ENCODE measurements at places on chromosomes 1 and 21.

- DNase-seq = no peak
Measured at GRCh38 chr1:173603056-173603591, at the start of gene SLC9C2. Gene SLC9C2 (minus strand): TSS chr1:173603072. CDS start chr1:173601776, 1,296 bp downstream.

GRCh38 chr1:104121271-104121670 is 371.6 kb downstream of the AMY1C start:
- DNase-seq = no peak

GRCh38 chr21:26788790-26789189 is 56.4 kb downstream of the ADAMTS1 start:
- DNase-seq = no peak

GRCh38 chr1:225523263-225523950 is 95.6 kb upstream of the LBR start:
- no peak for DNase-seq

- DNase-seq = no peak
Measured at GRCh38 chr1:168223681-168224540, 1.9 kb upstream of the SFT2D2 start.

DNA sequence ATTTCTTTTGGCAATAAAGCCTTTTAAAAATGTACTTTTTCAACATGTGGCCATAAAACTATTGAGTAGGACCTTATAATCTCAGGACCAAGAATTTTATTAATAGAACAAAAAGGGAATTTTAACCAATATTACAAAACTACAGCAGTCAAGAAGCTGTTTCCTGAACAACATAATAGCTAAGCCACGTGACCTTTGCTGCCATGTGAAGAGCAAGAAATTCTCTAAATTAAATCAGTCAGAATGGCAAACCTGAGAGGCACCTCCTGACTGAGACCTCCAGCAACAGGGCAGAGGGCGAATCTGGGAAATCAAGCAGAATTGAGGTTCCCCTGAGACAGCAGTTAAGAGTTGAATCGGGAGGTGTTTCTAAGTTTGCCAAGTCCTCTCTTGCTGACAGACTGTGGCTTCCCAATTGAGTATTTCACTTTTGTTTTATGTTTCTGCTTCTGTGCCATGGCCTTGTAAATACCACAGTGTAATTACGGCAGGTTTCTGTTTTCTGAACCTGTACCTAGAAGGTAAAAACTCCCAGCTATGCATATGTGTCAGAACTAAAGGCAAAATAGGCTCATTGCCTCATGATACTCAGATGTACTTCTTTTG is 358.4 kb downstream of the NTNG1 start:
- DNase-seq = no peak

GRCh38 chr1:89900791-89901708 is 80.2 kb downstream of the LRRC8D start:
- no peak for DNase-seq

DNA sequence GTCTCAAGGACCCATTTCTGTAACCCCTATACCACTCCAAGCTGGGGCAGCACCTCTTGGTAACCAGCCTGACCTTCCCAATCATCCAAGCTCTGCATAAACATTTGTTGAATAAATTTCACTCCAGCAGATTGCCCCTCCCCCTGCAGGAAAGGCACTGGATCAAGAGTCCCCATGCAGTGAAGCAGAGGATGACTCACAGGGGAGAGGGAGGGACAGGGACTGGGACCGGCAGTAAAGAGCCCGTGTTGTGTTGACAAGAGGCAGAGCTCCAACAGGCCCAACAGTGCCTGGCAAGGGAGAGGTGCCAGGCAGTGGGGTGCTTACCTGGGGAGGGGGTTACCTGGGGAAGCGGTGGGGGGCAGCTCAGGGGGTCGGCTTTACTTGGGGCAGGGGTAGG is 32.3 kb downstream of the SLC9A1 start:
- no peak for DNase-seq

DNA sequence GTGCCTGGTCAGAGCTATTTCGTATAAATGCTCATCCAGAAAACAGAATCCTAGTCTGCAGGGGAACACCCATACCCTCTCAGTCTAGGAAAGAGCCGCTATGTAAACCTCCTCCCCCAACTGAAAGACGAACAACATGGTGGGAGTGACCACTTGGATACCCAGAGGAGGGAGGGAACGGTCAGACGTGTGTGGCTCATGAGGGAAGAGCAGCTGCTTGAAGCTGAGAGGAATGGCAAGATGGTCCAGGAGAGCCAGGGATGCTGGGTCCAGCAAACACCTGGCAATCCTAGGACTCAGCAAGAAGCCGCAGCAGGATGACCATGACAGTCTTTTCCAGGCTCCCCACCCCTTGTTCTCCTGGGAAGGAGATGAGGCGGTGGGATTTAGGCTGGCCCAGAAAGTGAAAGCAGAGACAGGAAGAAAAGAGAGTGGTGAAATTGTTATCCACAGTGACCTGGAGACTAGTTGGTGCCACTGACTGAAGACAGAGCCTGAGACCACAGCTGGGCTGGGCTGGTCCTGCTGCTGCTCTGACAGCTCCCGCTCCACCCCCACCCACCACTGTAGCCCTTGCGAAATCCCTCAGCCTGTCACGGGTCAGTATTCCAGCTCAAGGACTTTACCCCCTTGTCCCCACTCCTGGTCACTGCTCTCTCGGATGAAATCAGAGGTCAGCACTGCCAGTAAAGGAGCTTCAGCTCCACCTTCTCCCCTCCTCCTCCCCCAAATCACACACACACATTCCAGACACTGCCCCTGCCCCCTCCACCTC is 3.6 kb downstream of the CERS2 start:
- no peak for DNase-seq

GRCh38 chr1:31397360-31398095 is 15.5 kb upstream of the SERINC2 start:
- DNase-seq = no peak

GRCh38 chr1:193656841-193657240 is 470.4 kb upstream of the B3GALT2 start:
- DNase-seq = no peak

DNA sequence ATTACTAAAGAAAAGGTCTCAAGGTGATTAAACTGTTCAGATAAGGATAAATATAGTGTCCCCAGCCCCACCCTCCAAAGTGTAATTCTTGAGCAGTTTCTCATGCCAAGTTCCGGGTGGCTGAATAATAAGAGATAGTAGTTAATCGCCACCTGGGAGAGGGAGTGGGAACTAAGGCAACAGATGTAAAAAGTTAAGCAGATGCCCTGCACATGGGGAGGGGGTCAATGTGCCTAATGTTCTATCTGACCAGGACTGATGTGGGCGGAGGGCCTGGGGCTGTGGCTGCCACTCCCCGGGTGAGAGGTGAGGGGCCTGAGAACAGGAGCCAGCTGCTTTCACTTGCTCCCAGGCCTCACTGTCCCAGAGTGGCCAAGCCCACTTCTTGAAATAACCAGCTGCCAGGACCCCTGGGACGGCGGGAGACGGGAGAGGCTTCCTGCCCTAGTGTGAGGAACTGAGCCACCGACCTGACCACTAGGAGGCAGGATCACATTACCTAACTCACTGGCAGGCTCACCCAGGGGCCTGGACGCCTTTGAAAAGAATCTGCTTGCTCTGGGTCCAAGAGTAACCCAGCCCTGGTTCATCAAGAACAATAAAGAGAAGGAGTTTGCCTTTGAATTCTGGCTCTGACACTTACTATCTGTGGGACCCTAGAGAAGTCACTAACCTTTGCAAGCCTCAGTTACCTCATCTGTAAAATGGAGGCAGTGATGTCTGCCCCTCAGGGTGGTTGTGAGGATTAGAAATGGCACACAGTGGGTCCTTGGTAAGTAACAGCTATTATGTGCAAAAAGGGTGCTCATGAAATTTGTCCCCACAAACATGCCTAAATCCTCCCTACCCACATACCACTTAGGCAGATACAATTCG is 179.2 kb downstream of the ATG4C start:
- DNase-seq = peak; percentile 18

- DNase-seq = no peak
Measured at GRCh38 chr21:34705011-34705410, 36.2 kb downstream of the CLIC6 start.

GRCh38 chr1:228765168-228765946 is 30.1 kb downstream of the RHOU start:
- no peak for DNase-seq

DNA sequence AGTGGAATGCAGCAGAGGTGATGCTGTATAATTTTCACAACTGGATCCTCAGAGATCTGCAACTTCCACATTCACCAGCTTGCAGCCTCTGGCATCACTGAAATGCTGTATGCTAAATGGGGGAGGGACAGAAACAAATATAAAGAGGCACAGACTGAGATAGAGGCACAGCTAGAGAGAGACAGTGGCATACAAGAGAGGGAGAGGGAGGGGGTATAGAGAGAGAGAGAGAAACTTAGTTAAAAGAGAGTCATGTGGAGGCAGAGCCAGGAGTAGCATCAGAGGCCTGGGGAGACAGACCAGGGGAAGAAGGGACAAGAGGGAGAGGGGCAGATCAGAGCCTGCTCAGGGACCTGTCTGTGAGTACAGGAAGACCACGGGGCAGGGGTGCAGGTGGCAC is 84.5 kb upstream of the GRIK3 start:
- no peak for DNase-seq

- DNase-seq = no peak
Measured at GRCh38 chr1:117173691-117174090, 37.0 kb downstream of the VTCN1 start.

DNA sequence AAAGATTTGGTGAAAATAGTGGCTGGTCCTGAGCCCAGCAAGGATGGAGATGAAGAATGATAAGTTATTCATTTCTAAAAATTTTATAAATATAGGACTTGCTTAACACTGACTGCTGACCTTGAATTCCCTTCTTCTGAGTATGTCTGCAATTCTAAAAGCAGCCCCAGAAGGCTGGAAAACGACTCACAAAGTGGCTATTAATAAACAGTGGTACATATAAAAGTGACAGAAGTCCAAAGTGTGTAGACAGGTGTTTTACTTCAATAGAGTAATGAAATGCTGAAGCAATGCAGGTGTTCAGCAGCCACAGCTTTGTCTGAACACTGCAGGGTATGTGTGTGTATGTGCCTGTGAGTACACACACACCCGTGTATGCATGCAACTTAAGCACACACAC is 219.0 kb upstream of the NRIP1 start:
- DNase-seq = no peak

GRCh38 chr1:67978890-67979516 is 71.4 kb downstream of the DIRAS3 start:
- no peak for DNase-seq

- DNase-seq = peak; percentile 45
Measured at GRCh38 chr1:218259800-218260199, 25.3 kb upstream of the RRP15 start.

GRCh38 chr1:145711213-145711651 is 4.1 kb upstream of the PDZK1 start:
- DNase-seq = no peak

DNA sequence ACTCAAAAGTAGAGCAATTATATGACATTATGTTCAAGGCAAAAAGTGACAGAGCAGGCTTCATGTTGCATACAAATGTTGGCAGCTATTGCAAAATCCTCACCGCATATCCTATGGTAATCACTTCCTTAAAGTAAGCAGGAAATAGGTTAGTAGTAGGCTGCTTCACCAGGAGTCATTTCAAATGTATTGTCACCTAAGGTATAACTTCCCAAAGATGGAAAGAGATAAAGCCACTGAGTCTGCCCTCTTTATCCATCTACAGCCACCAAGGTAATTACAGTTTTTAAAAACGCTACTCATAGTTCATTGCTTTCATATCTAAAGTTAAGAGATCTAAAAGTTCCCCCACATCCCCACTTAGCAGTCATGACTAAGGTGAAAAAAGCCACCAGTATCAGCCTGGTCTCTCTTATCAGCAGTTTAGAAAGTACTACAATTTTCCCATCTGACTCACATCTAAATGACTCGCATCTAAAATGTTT is 31.6 kb upstream of the UBE2U start:
- DNase-seq = no peak

- no peak for DNase-seq
Measured at GRCh38 chr1:110502402-110503151, 16.4 kb downstream of the KCNA10 start.

GRCh38 chr1:103145449-103145848 is 37.1 kb upstream of the COL11A1 start:
- DNase-seq = no peak

- DNase-seq = no peak
Measured at GRCh38 chr1:156639601-156640101, 2.3 kb upstream of the BCAN start.

GRCh38 chr1:117250061-117250606 is 39.4 kb upstream of the VTCN1 start:
- DNase-seq = no peak

- DNase-seq = no peak
Measured at GRCh38 chr1:15212216-15212953, 34.6 kb upstream of the FHAD1 start.

GRCh38 chr1:159170639-159171038 is 776 bp upstream of the CADM3 start:
- DNase-seq = no peak

- DNase-seq = no peak
Measured at GRCh38 chr1:92483610-92484471, 2.9 kb downstream of the GFI1 start.

- peak; percentile 96 for DNase-seq
Measured at GRCh38 chr1:35882945-35883634, at the start of gene AGO1. Gene AGO1 (plus strand): TSS chr1:35883209. CDS start chr1:35883422, 213 bp downstream.

DNA sequence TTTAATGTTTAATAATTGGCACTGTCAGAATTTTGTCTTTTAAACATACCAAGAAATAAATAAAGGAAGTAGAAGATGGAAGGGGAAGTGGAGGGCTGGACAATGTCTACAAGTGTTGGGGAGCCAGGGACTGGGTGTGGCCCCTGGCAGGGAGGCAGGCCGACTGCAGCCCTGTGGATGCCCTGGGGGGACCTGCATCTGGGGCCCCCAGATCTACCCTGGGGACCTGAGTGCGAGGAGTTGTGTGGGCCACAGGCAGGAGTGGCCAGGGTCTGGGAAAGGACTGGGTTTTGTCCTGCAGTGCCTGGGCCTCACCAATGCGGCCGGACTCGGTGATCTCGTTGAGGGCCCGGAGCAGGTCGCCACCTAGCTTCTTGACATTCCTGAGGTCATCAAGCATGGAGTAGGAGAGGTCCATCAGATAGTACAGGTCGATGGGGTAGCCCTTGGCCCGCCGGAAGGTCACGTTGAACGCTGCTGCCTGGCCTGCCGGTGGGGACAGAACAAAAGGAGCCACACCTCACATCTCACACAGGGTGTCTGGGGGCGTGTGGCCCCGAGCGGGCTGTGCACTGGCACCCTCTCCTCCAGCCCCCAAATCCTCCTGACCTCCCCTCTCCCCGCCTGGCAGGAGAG is 17.5 kb downstream of the ITGB2 start:
- DNase-seq = no peak

DNA sequence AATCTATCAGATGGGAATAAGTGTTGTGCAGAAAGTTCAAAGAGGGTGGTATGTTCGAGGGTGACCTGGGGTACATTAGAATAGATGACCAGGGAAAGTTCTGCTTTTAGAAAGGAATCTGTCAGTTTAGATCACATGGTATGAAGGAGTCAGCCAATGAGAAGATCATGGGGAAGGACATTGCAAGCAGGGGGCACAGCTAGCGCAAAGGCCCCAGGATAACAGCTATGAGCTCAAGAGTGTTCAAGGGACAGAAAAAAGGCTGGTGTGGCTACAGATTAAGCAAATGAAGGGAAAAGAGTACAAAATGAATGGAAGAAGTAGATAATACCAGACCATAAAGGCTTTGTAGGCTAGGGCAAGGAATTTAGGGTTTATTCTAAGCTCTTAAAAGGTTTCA is 8.6 kb downstream of the LEPR start:
- DNase-seq = no peak
